ENCODE measurements at places on chromosomes 5 and 9.

- DNase-seq, result no peak
Measured at GRCh38 chr5:91386120-91386519, 3.0 kb upstream of the ARRDC3 start.

- DNase-seq, result no peak
Measured at GRCh38 chr5:669111-669841, 23.9 kb downstream of the TPPP start.

DNA sequence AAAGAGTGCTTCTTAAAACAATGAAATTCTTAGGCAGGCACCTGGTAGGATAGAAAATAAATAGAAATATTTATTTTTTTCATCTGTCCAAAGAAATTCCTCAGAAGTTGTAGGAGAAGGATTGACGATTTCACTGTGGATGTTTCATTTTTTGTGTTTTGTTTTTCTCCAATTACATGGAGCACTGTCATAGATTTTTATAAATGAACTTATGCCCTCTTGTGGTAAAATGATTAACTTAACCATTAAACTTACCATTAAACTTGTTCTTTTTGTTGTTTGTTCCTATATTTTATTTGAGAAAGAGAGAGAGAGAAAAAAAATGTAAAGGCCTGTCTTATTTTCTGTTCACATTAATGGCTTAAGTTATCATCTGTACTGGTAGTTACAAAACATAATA lies 339.2 kb downstream of the PRR16 start:
- DNase-seq, result no peak

GRCh38 chr5:69034898-69035297 lies 58.9 kb upstream of the SLC30A5 start:
- DNase-seq, result peak; percentile 80

DNA sequence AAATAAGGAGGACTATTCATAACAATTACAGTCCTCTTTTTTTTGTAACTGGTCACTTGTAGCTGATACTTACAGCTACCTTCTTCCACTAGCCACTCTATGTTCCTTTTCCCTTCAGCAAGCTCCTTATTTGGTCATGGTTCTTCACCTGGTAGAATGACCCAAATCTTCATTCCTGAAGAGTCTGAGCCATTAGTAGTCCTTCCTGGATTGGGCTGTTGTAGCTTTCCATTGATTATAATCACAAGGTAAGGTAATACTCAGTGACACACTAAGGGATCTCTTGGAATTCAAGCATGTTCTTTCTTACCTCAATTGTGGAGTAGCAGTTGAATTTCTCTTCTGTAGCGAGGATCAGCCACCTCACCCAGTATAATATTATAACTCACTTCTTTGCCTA lies 25.5 kb upstream of the ITGA2 start:
- no peak for DNase-seq

GRCh38 chr5:81679885-81680284 lies 71.0 kb downstream of the SSBP2 start:
- no peak for DNase-seq

GRCh38 chr5:168471785-168472184 lies 14.5 kb upstream of the RARS1 start:
- no peak for DNase-seq

DNA sequence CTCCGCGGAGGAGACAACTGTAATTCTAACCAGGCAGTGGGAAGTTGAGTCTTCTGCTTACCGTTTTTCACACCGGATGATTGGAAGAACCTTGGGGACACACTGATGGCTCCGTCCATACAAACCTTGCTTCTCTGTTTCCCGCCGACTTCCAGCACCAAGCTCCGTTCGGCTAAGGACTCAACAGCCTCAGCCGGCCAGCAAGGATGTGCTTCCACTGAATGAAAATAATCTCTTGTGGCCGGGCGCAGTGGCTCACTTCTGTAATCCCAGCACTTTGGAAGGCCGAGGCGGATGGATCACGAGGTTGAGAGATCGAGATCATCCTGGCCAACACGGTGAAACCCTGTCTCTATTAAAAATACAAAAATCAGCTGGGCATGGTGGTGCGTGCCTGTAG lies 1.8 kb upstream of the EDF1 start:
- no peak for DNase-seq

DNA sequence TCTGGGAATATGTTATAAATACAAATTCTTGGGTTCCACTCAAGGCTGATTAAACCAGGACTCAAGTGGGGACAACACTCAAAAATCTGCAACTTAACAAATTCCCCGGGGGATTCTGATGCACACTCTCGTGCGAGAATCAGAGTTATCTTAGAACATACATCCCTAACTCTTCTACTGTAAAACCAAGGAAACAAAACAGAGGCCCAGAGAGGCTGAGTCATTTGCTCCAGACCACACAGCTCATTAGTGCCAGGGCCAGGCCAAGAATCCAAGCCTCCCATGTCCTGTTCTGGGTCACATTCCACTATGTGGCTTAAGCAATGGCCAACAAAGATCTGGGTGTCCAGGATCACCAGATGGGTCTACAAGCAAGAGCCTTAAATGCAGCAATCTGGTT lies 166.0 kb downstream of the ADAMTS12 start:
- no peak for DNase-seq

DNA sequence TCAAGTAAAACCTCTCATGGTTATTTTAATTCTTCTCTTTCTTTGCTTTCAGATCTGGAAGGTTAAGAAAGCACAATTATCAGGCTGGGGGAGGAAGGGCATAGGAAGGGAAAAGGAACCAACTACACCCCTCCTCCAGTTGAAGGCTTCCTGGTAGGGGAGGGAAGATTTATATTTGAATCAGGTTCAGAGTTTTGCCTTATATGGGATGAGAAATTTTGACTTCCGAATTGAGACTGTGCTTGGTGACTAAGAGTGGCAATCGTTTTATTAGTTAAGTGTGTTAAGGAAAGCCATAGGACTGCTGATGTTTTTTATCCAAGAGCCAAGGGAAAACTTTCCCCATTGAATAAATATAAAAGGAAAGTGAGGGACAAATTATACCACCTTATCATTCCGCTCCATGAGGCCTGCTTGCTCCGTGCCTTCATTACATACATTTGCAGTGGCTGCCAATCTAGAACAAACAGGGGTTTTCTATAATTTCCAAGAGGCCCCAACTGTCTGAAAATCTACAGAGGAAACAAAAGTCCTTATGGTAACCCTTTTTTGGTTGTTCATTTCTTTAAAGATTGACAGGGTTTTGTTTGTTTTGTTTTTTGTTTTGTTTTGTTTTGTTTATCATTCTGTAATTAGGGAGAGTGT lies 115.7 kb upstream of the EPB41L4A start:
- no peak for DNase-seq

DNA sequence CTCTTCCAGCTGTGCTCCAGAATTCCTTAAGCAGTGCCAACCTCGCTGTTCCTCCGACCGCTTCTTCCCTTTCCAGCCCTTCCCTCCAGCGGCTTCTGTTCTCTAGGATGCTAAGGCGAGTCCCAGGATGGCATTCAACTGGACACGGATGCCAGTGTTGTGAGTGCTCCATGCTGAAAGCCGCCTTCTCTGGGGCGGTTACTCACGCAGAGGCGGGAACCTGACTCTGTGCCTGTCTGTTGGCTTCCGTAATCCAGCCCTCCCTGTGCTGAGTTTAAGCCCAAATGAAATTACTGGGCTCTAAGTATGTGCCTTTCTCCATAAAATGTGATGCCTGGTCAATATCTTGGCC lies 20.2 kb downstream of the COL5A1 start:
- no peak for DNase-seq

- no peak for DNase-seq
Measured at GRCh38 chr9:78028926-78029325, 2.7 kb downstream of the GNAQ start.

- no peak for DNase-seq
Measured at GRCh38 chr9:36389590-36389989, 10.5 kb downstream of the RNF38 start.

GRCh38 chr9:1456301-1457024 lies 406.3 kb downstream of the DMRT2 start:
- DNase-seq, result no peak

GRCh38 chr9:14824481-14824880 lies 85.7 kb downstream of the FREM1 start:
- DNase-seq, result no peak

GRCh38 chr9:79812507-79813257 lies 240.9 kb downstream of the TLE4 start:
- no peak for DNase-seq

DNA sequence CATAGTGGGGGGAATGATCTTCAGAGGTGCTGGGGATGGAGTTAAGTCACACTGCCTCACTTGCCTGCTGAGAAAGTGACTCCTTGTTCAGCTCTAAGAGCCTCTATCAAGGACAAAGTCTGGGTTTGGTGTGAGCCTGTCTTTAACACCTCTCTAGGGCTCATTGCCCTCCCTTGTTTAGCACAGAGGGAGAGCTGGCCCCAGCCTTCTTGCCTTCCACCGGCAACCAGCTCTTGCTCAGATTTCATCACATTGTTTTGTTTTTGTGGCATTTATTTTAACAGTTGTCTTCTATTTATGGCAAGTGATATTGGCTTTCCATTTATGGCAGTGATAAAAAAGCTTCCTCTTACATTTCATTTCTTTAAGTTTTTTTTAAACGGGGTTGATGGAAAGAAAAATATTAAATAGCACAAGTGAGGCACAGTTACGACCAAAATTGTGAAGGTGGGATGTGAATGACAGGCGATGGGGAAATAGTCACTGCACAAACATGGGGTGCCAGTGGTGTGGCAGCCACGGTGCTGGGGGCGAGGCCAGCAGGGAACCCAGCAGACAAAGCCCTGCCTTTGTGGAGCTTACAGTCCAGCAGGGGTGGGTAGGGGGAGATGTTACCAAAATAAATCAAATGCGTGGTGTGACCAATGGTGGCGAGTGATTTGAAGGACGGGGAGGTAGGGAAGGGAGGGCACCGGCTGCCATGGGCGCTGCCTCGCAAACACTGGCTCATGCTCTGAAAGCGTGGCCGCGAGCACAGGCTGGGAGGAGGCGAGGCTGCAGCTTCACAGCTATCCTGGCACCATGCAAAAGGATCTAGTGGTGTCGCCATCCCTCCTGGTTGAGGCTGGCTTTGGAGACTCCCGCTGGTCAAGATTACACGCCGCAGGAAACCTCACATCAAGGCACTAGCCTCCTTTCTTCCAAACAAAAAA lies 21.2 kb upstream of the UNC5A start:
- no peak for DNase-seq

GRCh38 chr9:111039231-111039906 lies 1.1 kb upstream of the LPAR1 start:
- DNase-seq, result no peak

- DNase-seq, result no peak
Measured at GRCh38 chr9:95516734-95517558, at the start of gene PTCH1. PTCH1 (minus strand) TSS chr9:95516971.

DNA sequence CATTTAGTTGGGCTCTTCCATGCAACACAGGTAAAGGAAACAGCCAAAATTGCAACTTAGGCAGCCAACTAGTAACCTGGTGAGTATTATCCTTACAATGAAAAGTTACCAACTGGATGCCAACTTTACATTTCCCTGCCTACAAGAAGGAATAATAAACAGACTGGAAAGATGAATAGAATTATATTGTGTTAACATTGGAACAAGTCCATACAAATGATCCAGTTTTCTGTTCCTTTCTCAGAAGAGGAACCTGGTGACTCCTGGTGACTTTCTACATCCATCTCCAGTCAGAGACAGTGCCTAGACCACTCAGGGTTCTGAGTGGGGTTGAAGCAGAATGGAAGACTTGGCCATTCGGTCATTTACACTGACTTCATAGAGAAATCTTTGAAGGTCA lies 20.6 kb downstream of the MARCHF3 start:
- DNase-seq, result no peak

GRCh38 chr9:21970800-21971640 lies 23.2 kb downstream of the CDKN2A start:
- DNase-seq, result no peak

All from NCI-H2081 treated with DMSO at 0.1 percent for 48 hours (cell line).